Bronchus fibroblast of lung (primary cell): ENCODE measurements at places on chromosomes 3 and 15. TPM values are rescaled to one million over a fixed set of nuclear protein-coding genes. Genes with fewer than 3 reads are reported as not detected.

BFSP2 gene
- total RNA-seq, result not detected in 2 replicates

LRRIQ4 gene
- not detected in 2 replicates for total RNA-seq

FOXB1 gene
- total RNA-seq, result not detected in 2 replicates

CACNA2D2 gene
- total RNA-seq, result 0.15 and 0.17 TPM in 2 replicates

STAB1 gene
- total RNA-seq, result 0.50 and 0.59 TPM in 2 replicates

SPATA12 gene
- total RNA-seq, result under 0.01 and 0.15 TPM in 2 replicates

HYAL2 gene
- total RNA-seq, result 82.4 and 84.6 TPM in 2 replicates

ADPGK gene
- 50.6 and 53.8 TPM in 2 replicates for total RNA-seq

MKRN2OS gene
- total RNA-seq, result not detected in 2 replicates

SPESP1 gene
- total RNA-seq, result 3.7 and 4.2 TPM in 2 replicates

ATP8B4 gene
- total RNA-seq, result 0.30 and 0.34 TPM in 2 replicates

SERINC4 gene
- 0.15 TPM in 1 of 2 replicates, not detected in the other for total RNA-seq

CHRNB4 gene
- total RNA-seq, result not detected in 2 replicates

CYP1A2 gene
- not detected in 2 replicates for total RNA-seq

NAALADL2 gene
- total RNA-seq, result 1.0 and 3.4 TPM in 2 replicates

CCK gene
- total RNA-seq, result 2.7 and 2.9 TPM in 2 replicates

ADAMTSL3 gene
- total RNA-seq, result 1.0 TPM in 1 of 2 replicates, not detected in the other

IL5RA gene
- not detected in 2 replicates for total RNA-seq

CKMT1B gene
- not detected in 2 replicates for total RNA-seq

GPR27 gene
- not detected in 2 replicates for total RNA-seq

DLL4 gene
- under 0.01 and 0.15 TPM in 2 replicates for total RNA-seq

TRAIP gene
- 10.3 and 12.8 TPM in 2 replicates for total RNA-seq

ACOX2 gene
- total RNA-seq, result 5.4 and 6.4 TPM in 2 replicates

IP6K2 gene
- 70.3 and 83.2 TPM in 2 replicates for total RNA-seq

CNTN3 gene
- 0.45 and 0.84 TPM in 2 replicates for total RNA-seq

RAD51 gene
- 12.9 and 14.1 TPM in 2 replicates for total RNA-seq

TRA2B gene
- total RNA-seq, result 234 and 235 TPM in 2 replicates

CXCR6 gene
- total RNA-seq, result not detected in 2 replicates

CMTM7 gene
- 15.5 and 15.9 TPM in 2 replicates for total RNA-seq

OXTR gene
- total RNA-seq, result 7.3 and 7.6 TPM in 2 replicates

PEX11A gene
- total RNA-seq, result 3.7 and 4.9 TPM in 2 replicates

TMEM207 gene
- not detected in 2 replicates for total RNA-seq

MNS1 gene
- 1.8 and 3.4 TPM in 2 replicates for total RNA-seq

IL12A gene
- 2.4 and 4.5 TPM in 2 replicates for total RNA-seq

SIDT1 gene
- total RNA-seq, result not detected in 2 replicates

GABRA5 gene
- 0.17 and 0.30 TPM in 2 replicates for total RNA-seq

WDR76 gene
- total RNA-seq, result 26.9 and 27.9 TPM in 2 replicates

LDHAL6B gene
- total RNA-seq, result not detected in 2 replicates

NOX5 gene
- total RNA-seq, result 0.15 TPM in 1 of 2 replicates, not detected in the other

LSG1 gene
- total RNA-seq, result 17.7 and 19.3 TPM in 2 replicates

CLRN1 gene
- total RNA-seq, result not detected in 2 replicates

ZKSCAN7 gene
- 4.8 and 5.2 TPM in 2 replicates for total RNA-seq

IL20RB gene
- 2.2 and 3.0 TPM in 2 replicates for total RNA-seq

WNT5A gene
- 31.4 and 33.5 TPM in 2 replicates for total RNA-seq

ABHD2 gene
- 24.2 and 32.4 TPM in 2 replicates for total RNA-seq

SI gene
- not detected in 2 replicates for total RNA-seq

KBTBD13 gene
- not detected in 2 replicates for total RNA-seq

GOLGA8S gene
- total RNA-seq, result not detected in 2 replicates

ZBED2 gene
- total RNA-seq, result not detected in 2 replicates

CHRM5 gene
- not detected in 2 replicates for total RNA-seq

GABRB3 gene
- under 0.01 TPM in 2 replicates for total RNA-seq

AMT gene
- total RNA-seq, result 2.5 and 2.7 TPM in 2 replicates

SYNPR gene
- not detected in 2 replicates for total RNA-seq

RYR3 gene
- not detected in 2 replicates for total RNA-seq

PDZRN3 gene
- total RNA-seq, result 3.7 TPM in 2 replicates

RFTN1 gene
- 19.3 and 20.7 TPM in 2 replicates for total RNA-seq

ITGB5 gene
- total RNA-seq, result 67.3 and 71.8 TPM in 2 replicates

CCNB2 gene
- 141 and 156 TPM in 2 replicates for total RNA-seq
